Hindlimb muscle (tissue), 1 donor: ENCODE measurements at places on chromosomes 4 and X. TPM values are rescaled to one million over a fixed set of nuclear protein-coding genes. Genes with fewer than 3 reads are reported as not detected.

Gene ASB12
- polyA plus RNA-seq: 24.3 TPM

GRCh38 chrX:68650491-68650890, 3.0 kb downstream of the STARD8 start:
- DNase-seq: no peak

Gene SASH3
- 3.1 TPM for polyA plus RNA-seq

DNA sequence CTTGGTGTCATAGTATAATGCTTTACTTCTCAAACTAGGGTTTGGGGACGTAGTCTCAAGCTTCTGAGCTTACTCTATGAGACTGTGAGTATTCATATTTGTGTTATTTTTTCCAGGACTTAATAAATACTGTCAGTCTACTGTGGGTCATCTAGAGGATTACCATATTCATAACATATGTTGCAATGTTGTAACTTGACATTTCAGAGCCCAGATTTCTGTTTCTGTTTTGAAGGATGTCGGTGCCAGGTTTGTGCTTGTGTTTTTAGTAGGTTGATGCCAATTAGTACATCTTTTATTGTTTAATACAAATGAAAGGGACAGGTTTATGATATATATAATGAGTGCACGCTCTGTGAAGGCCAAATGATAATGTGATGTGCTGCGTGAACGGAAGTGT, 69.6 kb downstream of the SPANXN4 start:
- DNase-seq: peak; percentile 1

- DNase-seq: peak; percentile 38
These were observed 87.3 kb downstream of the PRSS12 start for GRCh38 chr4:118265312-118266144.

- DNase-seq: no peak
These were observed 1812.9 kb upstream of the TENM3 start for GRCh38 chr4:180430283-180430682.

- no peak for DNase-seq
These were observed 30.9 kb downstream of the RNF212 start for GRCh38 chr4:1082215-1083182.

Gene DCK
- 22.0 TPM for polyA plus RNA-seq

GRCh38 chrX:146041741-146042140, 224.1 kb downstream of the SLITRK2 start:
- no peak for DNase-seq

DNA sequence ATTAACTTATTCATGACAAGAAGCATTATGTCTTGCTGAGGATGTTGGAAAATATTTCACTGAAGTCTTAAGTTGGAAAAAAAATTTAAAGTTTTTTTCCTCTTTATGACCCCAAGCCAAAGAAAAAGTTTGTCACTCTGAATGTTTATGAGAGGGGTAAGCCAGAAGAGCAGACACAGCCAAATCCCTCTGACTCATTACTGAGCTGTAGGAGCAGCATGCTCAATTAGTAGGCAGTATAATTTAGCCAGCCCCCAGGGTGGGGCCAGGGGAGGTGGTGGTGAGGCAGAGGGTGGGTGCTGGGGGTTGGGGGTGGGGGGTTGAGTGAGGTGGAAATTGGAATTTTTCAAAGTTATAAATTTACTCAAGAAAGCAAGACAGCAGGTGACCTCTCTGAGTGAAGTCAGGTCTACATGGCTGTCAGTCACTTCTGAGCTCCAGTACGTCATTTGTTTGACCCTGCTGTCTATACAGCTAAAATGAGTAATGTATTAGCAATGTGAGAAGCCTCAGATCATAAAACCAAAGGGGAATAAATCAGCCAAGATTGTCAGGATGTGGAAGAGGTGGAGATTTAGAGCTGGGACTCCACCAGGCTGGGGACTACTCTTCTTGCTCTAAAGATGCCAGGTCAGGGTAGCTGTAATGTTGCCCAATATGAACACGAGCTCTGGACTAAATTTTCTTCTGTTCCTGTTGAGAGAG, 98.8 kb upstream of the NDP start:
- no peak for DNase-seq
